Calu3 (cell line): ENCODE measurements at places on chromosomes 1 and 21.

DNA sequence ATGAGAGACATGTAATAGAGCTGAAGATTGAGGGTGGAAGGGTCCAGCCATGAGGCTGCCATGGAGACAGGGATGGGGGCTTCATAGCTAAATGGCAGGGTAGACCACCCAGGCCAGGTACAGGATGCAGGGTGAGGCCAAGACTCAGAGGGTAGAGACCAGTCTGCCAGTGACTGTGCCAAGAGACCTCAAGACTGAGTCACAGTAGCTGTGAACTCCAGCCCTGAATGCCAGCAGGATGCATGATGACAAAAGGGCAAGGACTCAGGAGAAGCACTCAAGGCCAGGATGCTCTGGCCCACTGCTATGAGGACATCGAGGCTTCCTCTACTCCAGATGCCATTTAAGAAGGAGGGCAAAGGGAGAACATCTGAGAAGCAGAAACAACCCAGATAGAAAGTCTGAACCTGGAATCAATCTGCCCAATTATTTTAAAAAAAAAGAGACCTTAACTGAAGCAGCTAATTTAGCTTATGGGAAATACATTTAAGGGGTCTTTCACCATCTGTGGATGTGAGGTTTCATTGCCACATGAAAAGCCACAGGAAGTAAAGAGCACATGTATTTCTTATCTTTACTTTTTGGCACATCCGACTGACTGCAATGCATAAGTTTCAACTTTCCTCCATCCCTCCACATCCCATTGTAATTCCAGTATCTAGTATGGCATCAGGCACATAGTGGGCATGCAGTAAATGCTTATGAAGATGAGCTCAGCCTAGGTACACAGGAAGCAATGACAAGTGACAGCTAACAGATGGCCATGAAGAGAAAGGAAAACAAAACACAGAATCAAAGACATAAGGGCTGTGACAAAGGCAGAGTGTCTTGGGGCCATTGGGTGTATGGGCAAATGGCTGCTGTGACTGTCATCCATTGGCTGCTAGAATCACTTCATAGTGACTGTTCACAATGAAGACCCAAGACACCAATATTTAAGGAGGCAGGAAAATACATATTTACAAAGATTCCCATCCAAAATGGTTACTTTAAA is 40.2 kb downstream of the SUSD4 start:
- no peak for DNase-seq

- DNase-seq = no peak
These were observed 50.6 kb downstream of the L1TD1 start for GRCh38 chr1:62245201-62245600.

- DNase-seq = no peak
These were observed 20.9 kb upstream of the TMEM222 start for GRCh38 chr1:27301052-27301422.

GRCh38 chr1:228004331-228004855 is 2.4 kb upstream of the WNT3A start:
- peak; percentile 48 for DNase-seq

GRCh38 chr1:24096009-24096738 is 15.8 kb downstream of the MYOM3 start:
- no peak for DNase-seq

- DNase-seq = peak; percentile 65
These were observed 19.9 kb downstream of the PLA2G4A start for GRCh38 chr1:186848509-186849130.

- no peak for DNase-seq
These were observed 97.5 kb downstream of the DMRTB1 start for GRCh38 chr1:53556657-53557227.

GRCh38 chr21:22728091-22728490 is 1729.9 kb downstream of the NCAM2 start:
- DNase-seq = no peak

DNA sequence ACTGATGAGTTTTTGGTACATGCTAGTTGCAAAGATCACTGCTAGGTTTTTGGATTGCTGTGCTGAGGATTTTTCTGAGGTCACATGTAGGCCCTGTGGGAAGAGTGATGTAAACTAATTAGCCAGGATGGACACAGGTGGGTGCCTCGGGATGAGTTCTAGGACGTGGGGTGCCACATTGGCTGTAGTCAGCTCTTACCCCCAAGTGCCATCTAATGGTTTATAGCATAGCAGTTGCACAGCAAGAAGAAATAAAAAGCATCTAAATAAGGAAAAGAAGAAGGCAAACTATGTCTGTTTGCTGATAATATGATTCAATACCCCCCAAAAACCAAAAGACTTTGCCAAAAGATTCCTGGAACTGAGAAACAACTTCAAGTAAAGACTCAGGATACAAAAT is 9.8 kb upstream of the OR2T1 start:
- DNase-seq = no peak

GRCh38 chr1:26016258-26016952 is 5.2 kb upstream of the EXTL1 start:
- DNase-seq = no peak

DNA sequence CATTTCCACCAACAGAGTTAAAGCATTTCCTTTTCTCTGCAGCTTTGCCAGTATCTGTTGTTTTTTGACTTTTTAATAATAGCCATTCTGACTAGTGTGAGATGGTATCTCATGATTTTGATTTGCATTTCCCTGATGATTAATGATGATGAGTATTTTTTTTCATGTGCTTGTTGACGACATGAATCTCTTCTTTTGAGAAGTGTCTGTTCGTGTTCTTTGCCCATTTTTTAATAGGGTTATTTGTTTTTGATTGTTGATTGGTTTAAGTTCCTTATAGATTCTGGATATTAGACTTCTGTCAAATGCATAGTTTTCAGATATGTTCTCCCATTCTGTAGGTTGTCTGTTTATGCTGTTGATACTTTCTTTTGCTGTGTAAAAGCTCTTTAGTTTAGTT is 37.9 kb upstream of the PALMD start:
- no peak for DNase-seq

DNA sequence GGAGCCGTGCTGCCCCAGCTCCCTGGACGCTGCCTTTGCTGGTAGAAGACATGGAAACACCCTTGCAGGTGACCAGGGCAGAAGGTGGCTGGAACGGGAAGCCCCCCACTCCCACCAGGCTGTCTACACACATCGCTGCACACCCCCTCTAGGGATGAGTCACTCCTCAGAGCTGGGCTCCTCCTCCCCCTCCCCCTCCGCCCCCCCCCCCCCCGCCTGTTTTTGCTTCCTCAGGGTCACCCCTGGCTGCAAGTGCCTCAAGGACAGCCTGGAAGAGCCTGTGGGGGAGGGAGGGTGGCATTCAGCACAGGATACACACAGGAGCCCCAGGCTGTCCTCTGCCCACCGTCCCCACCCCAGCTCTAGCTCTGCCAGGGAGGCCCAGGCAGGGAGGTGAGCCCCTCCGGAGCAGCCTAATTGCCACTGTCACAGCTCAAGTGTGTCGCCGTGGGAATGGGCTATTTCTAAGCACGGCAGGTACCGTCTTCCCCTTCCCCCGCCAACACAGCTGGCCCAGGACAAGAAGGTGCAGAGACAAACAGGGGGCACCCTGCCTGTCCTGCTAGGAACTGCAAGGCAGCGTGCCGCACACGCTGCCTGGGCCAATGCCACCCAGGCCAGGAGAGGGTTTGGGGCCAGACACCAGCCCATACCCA is 2.5 kb downstream of the FNDC10 start:
- peak; percentile 24 for DNase-seq

DNA sequence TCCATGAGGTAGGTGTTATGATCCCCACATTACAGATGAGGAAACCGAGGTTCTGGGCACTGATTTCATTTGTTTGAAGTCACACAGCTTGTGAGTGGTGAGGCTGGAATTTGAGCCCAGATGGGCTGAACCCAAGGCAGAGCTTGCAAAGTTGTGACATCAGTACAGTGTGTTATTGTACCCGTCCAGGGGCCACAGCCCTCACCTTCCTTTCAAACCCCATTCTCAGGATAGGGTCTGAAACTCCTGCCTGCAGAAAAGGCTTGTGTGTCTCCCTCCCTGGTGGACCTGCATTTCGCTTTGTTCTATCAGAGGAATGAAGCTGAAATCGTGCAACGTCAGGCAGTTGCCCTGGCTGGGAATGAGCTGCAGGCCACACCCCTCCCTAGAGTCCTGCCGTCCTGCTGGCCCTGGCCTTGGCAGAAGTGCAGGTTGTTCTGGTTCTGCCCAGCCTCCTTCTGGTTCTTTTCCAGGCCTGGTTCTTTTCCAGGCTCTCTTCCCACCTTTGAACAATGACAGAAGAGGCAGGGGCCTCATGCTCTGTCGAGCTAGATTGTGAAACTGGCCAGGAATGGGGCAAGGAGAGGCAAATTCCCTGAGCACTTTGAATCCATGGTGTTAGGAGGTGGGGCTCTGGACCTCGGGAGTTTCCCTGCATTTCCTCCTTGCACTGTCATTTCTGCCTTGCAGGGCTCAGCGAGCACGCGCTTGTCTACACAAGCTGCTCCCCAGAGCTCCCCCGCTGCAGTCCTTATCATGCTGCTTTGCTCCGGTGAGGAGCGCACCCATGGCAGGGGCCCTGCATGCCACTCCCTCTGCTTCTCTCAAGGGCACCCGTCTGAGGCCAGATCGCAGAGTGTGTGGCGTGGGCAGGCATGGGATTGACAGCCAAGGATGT is 8.2 kb upstream of the MYOM3 start:
- DNase-seq = no peak

- no peak for DNase-seq
These were observed 56.4 kb downstream of the C1orf21 start for GRCh38 chr1:184443201-184443600.

- no peak for DNase-seq
These were observed 22.1 kb downstream of the TRIM67 start for GRCh38 chr1:231183639-231184590.

- no peak for DNase-seq
These were observed 2.2 kb downstream of the UBAP2L start for GRCh38 chr1:154222918-154223317.

- DNase-seq = no peak
These were observed 216.8 kb downstream of the CTH start for GRCh38 chr1:70627910-70628309.

DNA sequence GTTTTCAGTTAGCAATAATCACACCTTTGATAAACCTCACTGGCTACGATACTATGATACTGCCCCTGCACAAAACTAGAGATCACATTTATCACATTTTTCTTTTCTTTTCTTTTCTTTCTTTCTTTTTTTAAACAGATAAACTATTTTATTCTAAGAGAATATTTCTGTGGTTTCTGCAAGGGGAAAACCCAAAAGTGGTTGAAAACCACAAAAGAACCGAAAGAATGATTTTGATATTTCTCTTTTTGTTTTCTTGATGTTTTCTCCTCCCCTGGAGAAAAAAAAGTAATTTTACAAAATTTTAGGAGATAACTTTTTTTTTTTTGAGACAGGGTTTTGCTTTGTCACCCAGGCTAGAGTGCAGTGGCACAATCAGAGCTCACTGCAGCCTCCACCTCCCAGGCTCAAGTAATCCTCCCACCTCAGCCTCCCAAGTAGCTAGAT is 18.4 kb upstream of the FRRS1 start:
- no peak for DNase-seq

- DNase-seq = peak; percentile 87
These were observed at the start of gene ATF6 for GRCh38 chr1:161766102-161766981. ATF6 (plus strand) TSS chr1:161766320; CDS start chr1:161766361, 41 bp downstream.

DNA sequence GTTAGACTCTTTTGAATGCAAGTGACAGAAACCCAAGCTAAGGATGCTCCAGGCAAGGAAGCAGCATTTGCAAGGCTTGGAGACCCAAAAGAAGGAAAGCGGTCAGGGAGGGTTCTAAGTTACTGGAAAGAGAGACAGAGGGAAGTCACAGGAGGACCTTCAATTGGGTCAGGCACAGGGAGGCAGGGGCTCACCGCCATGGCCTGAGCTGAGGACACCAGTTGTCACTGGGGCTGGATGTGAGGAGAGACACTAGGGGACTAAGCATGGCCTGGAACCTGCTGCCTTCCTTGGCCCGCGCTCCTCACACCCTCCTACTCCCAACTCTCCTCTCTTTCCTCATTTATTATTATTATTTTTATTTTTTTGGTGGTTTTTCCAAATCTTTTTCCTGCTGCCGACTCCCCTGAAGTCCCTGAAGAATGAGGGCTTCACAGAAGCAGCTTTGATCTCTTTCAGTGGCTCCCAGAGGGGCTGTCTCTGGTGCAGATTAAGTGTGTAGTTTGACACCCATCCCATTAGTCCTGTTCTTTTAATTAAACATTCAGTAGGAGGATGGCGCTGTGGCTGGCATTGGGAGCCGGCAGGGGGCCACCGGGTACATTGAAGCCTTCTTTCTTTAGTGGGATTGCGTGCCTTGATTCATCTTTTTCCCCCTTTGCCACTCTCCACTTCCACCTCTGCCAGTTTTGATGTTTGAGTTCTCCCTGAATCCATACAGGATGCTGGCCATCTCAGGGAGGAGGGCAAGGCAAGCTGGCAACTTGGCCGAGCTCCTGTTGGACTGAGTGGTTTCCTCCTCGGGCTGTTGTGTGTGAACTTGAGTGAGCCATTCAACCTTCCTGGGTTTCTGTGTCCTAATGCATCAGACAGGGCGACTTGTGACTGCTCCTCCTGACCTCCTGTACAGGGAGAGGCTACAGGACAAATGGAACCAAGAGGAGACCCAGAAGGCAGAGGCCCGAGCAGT is 59.3 kb downstream of the MDM4 start:
- no peak for DNase-seq

DNA sequence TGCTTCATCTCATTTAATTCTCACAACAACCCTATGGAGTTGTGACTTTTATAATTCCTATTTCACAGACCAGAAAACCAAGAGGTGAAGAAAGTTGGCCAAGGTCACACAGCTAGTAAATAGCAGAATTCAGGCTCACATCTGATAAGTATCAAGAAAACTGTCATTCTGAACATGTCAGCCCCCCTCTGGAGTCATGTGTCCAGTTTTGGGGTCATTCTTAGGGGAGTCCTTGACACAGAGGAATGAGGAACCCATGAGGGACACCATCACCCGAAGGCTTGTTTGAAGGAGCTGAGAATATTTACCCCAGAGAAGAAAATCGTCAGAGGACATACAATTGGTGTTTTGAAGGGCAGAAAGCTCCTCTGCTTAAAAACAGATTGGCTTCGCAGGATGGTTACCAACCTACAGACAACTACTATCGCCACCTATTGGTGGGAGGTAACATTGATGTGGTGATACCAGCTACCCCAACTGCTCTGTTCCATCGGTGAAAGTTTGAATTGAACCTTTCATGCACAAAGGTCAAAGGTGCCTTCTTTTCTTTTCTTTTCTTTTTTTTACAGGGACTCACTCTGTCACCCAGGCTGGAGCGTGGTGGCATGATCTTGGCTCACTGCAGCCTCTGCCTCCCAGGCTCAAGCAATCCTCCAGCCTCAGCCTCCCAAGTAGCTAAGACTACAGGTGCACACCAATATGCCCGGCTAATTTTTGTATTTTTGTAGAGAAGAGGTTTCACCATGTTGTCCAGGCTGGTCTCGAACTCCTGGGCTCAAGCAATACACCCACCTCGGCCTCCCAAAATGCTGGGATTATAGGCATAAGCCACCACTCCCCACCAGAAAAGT is 31.3 kb downstream of the NCMAP start:
- DNase-seq = peak; percentile 46

GRCh38 chr1:204254031-204254661 is 40.4 kb upstream of the GOLT1A start:
- no peak for DNase-seq

- DNase-seq = no peak
These were observed 5.9 kb downstream of the SMG7 start for GRCh38 chr1:183477986-183478781.

- peak; percentile 54 for DNase-seq
These were observed 738.0 kb downstream of the PTPRU start for GRCh38 chr1:29974316-29974724.
